Right renal cortex interstitium (tissue), 3 donors: ENCODE measurements at places on chromosomes 1 and 21.

- DNase-seq = no peak
Observed at GRCh38 chr1:78143152-78143551, 97.4 kb downstream of the GIPC2 start.

GRCh38 chr1:217498209-217498608, 132.7 kb downstream of the GPATCH2 start:
- DNase-seq = no peak

DNA sequence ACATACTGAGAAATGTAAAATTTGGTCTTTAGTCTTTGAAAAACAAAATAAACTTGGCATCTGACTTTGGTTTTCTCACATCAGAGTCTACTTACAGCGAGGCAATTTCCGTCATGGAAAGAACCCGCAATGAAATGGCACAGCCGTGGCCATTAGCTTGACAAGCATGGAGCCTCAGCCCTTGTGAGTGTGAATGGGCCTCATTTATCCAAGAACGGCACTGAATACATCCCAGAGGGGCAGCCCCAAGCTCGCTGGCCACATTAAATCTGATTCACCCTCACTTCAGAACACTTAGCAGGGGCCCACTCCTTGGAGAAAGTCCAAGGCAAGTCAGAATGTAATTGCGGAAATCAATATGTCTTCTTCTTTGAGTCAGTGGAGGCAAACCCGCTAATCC, 64.8 kb downstream of the ERG start:
- DNase-seq = no peak

DNA sequence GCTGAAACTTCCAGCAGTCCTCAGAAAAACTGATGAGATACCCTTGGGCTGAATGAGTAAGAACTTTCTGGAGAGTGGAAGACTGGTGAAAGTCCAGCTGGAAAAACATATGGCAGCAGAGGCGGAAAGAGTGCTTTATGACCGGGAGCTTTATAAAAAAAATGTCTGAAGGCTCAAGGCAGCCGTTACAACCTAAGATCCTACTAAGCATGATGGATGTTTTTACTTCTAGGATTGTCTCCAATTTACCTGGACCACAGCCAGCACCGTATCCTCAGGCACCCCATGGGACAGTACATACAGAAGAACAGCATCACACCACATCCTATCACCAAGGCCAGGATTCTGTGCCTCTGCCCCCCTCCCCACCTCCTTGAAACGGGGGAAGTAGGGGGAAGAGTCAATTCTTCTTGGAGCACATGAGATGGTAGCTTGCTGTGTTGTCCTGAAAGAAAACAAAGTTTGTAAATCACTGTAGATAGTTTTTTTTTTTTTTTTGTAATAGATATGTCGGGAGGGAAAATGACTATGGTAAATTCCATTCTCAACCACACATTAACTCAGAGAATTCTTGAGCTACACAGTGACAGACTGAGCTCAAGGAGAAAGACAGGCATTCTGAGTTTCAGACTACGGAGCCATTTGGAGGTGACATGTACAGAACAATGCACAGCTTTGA, 11.8 kb upstream of the IRF2BP2 start:
- no peak for DNase-seq

DNA sequence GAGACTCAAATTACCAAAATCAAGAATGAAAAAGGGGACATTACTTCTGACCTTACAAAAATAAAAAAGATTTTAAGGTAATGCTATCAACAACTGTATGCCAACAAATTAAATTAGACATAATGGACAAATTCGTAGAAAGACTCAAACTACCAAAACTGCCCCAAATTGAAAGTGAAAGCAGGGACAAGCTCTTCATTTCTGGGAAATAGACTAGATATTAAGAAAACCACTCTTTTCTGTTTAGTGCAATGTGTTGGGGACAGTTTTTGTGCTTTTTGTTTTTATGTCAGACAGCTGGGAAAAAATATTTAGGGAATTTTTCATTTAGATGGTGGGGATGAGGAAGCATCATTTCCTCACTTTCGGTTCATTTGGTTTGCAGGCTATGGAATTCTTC, 4.9 kb upstream of the GBP1 start:
- DNase-seq = no peak

DNA sequence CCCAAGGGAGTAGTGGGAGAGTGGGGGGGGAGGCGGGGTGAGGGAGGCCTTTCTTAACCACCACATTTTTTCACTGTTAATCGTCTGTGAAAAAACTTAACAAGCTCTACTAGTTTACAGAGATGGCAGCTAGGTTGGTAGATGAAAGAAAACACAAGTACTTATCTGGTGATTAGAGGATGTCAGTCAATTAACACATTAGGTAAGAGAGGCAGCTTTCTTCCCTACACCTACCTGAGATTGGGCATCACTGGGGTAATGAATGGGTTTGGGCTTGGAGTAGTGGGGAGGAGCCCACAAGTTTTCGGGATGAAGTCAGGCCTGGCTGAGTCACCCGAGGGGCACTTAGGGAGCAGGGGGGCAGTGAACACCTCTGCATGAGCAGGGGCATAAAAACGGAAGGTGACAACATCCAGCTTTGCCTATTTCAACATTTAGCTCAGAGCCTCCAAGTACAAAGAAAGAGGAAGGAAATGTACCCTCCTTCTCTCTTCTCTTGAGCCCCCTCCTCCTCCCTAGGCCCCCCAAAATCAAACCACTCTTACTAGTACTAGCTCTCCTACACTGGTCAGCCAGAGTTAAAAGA, 2.5 kb downstream of the LBR start:
- no peak for DNase-seq

GRCh38 chr1:227174164-227174563, 144.1 kb downstream of the CDC42BPA start:
- DNase-seq = no peak

- DNase-seq = no peak
Observed at GRCh38 chr1:30374400-30375070, 348.9 kb downstream of the MATN1 start.

DNA sequence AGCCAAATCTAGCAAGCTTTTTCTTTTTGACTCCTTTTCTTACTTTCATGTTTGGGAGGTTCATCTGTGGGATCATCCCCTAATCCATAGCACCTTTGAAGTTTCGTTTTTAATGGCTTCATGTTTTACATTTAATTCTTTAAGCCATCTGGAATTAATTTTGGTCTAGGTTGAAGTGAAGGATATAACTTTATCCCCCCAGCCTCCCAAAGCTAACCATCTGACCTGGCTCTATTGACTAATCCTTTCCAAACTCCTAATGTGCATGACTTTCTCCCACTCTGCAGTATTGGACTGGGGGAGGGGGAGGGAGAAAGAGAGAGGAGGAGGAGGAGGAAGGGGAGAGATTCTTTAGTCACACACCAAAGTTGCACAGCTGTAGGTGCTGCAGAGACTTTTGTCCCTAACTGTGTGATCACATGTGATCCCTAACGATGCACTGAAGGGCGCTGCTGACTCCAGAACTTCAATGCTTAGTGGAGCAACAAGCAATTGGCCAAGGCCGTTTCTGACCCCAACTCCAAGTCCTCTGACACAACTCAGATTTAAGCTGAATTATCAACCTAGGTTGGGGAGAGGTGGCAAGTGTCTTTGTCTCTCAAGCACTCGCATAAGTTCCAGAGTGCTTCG, 191.6 kb downstream of the HUNK start:
- no peak for DNase-seq

DNA sequence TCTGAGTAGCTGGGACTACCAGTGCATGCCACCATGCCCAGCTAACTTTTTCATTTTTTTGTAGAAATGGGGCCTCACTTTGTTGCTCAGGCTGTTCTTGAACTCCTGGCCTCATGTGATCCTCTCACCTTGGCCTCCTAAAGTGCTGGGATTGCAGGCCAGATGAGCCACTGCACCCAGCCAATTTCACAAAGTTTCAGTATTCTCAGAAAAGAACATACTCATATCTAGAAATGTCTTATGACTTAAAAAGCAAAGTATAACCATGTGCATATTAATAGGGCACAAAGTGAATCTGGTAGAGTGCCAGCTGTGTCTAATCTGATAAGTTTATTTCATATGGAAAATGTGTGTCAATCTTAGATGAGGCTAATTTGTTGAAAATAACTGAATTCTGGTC, 87.5 kb upstream of the CACYBP start:
- DNase-seq = no peak

GRCh38 chr1:202959276-202959620, 1.1 kb upstream of the ADIPOR1 start:
- no peak for DNase-seq
